ENCODE measurements at places on chromosomes 4 and X.
A peak's percentile ranks its signal among the peaks of the same experiment; 100 is the strongest.

GRCh38 chr4:110623718-110624397, 981 bp upstream of the PITX2 start:
- DNase-seq, result no peak

GRCh38 chr4:15482842-15483241, 13.2 kb downstream of the CC2D2A start:
- DNase-seq, result no peak

- no peak for DNase-seq
Measured at GRCh38 chr4:40040908-40041307, 15.7 kb upstream of the N4BP2 start.

- DNase-seq, result peak; percentile 85
Measured at GRCh38 chr4:109665783-109666485, 37.3 kb downstream of the CASP6 start.

DNA sequence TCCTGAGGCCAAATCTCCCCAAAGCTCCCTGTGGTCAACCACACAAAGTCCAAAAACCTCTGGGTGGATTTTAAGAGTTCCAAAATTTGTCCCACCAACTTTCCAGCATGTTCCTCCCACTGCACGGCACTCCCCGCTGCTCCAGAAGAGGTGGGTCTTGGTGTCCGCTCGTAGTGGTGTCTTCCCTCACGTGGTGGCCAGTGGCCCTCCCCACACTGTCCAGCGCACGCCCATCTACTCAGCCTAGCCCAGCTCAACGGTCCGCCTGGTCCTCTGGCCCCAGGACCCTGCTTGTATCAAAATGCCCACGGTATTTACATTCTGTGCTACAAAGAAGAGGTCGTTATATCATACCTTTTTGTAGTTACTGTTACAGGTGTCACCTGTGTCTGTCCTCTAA, 83.5 kb downstream of the NSUN7 start:
- no peak for DNase-seq

DNA sequence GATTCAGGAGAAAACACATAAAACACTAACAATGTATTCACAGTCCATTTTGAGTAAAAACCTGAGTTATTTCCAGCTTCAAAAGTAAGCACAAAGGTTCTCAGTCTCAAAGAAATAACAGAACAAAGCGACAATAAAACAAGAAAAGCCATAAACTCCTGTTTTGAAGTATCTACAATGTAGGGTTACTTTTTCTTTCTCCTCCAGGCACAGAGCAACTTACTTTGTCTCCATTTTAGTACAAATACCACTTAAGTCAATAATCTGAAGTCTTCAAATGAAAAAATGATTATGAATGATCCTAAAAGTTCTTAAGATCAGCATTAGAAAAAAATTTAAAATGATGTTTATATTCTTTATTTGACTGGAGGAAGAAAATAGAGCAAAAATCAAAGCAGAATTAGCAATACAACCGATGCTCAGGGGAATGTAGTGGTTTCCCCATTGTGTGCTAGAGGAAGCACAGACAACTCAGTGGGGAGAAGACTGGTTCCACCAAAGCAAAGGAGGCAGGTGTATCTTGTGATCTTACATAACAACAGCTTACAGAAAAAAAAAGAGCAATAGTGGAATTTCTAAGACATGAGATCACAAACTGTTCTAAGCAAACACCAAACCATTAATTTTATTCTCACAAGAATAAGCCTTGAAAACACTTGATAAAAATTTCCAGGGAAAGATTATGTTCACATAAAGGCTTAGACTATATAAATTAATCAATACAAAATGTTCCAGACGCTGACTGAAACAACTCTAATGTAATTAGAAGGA, 35.1 kb downstream of the EPHA5 start:
- no peak for DNase-seq

- no peak for DNase-seq
Measured at GRCh38 chr4:3715855-3716630, 50.1 kb upstream of the ADRA2C start.

DNA sequence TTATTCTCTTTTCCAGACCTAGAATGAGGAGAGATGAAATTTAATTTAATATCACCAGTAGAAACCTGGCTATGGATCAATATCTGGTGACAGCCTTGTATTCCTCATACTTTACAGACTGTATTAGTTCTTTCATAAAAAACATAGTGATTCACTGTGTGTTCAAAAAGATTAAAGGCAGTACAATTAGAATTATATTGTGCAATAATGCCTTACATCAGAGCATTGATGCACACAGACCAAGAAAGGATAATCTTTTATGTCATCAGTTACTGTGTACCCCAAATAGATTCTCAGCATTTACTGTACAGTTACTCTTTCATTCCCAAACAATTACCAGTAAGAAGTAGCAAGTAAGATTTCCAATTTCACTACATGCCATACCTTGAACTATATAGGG, 260.5 kb upstream of the ANXA10 start:
- no peak for DNase-seq

GRCh38 chr4:169117591-169118081, 107.6 kb upstream of the CBR4 start:
- DNase-seq, result no peak

- DNase-seq, result no peak
Measured at GRCh38 chr4:81510643-81511178, 39.0 kb upstream of the RASGEF1B start.

GRCh38 chr4:6886886-6887285, 22.7 kb upstream of the TBC1D14 start:
- DNase-seq, result no peak

GRCh38 chr4:112735474-112735951, 98.6 kb downstream of the LARP7 start:
- no peak for DNase-seq

- no peak for DNase-seq
Measured at GRCh38 chr4:26116057-26116456, 202.0 kb downstream of the SMIM20 start.

- peak; percentile 63 for DNase-seq
Measured at GRCh38 chr4:147924604-147925412, 192.9 kb downstream of the ARHGAP10 start.

DNA sequence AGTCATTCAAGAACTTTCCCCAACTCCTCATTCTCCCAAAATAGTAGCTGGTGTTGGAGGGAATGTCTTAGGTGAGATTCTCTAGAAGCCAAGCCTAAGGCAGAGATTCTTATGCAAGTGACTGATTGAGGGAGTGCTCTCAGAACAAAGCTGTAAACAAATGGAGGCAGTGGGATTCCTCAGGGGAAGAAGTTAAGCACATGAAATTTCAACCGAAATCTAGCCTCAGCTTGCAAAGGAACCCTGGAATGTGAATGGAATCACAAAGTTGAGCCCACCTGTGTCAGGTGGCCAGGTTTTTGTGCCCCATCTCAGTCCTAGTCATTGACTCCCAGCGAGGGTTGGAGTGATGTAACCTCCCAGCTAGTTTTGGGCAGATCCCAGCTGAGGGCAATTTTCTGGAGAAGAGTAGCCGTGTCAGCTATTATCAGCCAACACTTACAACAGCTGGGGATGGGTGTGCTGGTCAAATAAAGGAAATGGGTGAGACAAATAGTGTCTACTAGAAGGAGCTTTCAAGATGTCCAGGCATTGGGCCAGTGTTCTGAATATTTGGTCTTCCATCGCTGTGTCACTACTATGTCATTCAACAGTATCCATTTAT, 29.7 kb upstream of the FGF2 start:
- no peak for DNase-seq

DNA sequence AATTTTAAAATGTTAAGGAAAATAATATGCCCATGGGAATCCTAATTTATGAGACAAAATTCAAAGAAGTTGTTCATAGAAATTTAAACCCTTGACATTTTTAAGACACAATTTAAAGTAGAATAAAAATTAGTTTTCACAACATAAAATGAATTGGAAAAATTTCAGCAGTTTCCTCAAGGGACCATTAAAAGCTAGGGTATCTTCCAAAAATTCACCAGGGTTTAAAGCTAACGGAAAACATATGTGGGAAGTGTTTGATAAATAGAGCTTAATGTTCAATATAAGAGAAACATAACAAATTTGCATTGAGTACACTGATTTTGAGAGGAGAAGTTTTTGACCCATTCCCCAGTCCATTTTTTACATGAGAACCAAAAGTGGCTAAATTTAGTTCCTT, 228.9 kb upstream of the TTC29 start:
- no peak for DNase-seq

DNA sequence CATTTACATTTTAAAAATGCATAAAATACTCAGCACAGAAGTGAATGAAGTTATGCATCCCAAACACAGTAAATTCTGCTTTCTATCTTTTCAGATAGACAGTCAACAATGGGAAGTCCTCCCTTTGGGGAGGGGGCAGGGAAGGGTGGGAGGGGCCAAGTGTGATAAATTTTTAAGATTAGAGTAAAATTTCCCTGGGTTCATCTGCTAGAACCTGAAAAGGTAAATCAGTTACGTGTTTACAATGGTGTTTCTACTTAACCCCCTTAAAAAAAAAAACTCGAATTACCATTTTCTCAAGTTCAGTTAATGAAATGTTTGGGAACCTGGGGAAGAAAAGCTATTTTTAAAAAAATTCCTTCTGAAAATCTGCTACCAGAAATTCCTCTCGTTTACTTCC, 9.1 kb downstream of the PITX2 start:
- no peak for DNase-seq

GRCh38 chr4:36244257-36245082, at the start of gene ARAP2:
Gene ARAP2, minus strand, starts transcription at chr4:36244514. Its CDS starts 15,028 bp downstream, at chr4:36229486.
- DNase-seq, result no peak
